ENCODE measurements at places on chromosomes 5 and 9.

DNA sequence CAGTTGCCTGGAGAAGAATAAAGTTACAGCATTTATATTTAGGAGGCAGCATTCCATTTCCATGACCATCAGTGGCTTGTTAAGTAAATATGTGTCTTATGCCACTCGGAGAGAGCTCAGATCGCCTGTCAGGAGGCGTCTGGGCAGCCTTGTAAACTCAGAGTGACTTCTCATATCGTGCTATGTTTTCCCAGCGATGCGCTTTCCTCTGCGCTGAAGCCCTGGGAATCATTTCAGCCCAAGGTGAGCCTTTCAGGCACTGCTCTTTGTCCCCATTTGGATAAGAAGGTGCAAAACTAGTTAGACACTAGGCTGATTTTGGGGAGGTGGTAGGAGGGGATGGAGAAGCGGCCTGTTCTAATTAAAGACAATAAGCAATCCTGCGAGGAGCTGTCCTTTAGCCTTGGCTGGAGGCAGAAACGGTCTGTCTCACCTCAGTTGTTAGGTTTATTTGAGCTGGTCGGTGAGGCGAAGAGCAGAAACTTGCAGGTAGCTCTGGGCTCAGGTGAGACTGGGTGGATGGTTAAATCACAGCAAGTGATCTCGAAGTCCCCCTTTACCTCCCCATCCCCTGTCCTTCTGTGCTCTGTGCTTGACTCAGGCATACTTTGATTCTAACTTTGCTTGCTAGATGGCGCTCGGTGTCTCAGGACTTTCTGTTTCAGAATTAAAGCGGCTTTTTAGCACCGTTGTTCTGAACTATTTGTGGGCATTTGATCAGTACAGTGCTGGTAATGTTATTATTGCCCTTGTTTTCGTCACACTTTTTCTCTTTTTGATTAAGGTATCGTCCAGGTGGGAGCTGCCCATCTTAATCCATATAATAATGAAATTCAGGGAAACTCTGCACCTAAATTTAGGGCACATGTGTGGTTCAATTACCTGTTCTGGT is 24.6 kb downstream of the NR2F1 start:
- no peak for DNase-seq

DNA sequence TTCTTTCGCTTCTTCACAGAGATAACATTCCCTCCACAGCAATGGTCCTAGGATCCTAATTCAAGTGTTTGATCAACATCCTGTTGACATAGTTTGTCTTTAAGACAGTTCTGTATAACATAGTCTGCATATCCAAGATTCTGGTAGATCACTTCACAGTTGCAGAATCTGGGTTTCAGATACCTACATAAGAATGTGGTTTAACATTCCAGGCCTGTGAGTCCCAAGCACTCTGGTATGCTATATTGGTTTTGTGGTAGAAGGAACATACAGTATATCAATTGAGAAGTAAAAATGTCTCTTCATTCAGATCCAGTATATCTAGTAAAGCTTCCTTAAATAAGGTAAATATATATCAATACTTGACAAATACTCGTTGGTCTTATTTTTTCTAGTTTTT is 914.2 kb upstream of the CDH6 start:
- no peak for DNase-seq

- no peak for DNase-seq
Measured at GRCh38 chr5:72559866-72560766, 52.9 kb upstream of the ZNF366 start.

DNA sequence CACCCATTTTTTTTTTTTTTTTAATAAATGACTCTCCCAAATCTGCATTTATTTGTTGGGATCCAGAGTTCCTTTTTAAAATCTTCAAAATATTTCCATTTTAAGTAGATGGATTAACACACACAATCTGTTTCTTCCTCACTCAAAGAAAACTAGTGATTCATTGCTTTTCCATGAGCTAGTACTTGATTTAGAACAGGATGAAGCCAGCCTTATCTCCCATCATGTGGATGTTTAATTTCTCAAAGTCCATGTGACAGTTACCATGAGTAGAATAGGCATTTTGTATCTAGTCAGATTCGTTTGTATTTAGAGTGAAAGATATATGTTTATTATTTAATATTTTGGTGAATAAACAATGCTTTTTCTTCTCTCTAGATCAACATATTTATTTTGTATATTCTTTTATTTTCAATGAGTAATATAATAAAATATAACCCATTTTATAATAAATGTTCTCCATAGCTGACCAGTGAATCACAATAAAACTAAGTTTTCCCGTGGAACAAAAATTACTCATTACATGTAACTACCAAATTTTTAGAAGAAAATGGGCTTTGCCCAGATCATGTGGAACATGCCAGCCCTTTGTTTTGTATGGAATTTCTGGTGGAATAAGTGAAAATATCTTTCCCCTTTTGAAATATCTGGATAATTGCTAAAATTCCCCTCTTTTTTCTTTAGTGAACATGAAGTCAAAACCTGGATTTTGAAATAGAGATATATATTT is 54.9 kb upstream of the RPS23 start:
- no peak for DNase-seq

DNA sequence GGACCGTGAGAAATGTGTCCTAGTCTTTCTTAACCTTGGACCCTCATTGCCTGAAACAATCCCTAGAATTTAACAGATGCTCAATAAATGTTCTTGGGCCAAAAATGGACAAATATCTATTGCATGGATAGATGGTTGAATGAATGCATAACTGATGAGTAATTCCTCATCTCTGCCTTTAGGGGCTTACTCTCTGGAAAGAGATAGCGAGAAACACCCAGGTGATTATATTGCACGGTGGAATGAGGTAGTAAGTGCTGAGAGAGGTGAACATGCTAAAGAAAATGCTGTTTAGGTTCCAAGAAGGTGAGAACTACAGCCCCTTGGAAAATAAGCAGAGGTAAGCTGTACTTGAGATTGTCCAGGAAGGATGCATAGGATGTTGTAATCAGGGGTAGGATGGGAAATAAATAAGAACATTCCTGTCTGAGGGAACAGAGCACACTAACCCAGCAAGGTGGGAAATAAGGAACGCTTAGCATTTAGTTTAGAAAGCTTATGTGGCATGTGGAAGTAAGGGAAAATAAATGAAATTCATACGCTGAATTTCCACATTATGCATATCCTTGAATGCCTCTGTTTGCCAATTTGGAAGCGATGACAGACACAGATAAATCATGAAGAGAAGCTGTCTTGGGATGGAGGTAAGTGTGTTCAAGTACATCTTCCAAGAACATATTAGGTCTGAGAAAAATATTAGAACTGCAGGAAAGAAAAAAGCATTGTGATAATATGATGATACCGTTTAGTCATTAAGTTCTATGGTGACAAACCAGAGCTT is 426.6 kb downstream of the ARHGEF28 start:
- DNase-seq = no peak

GRCh38 chr5:12272389-12272788 is 368.1 kb upstream of the CTNND2 start:
- no peak for DNase-seq

DNA sequence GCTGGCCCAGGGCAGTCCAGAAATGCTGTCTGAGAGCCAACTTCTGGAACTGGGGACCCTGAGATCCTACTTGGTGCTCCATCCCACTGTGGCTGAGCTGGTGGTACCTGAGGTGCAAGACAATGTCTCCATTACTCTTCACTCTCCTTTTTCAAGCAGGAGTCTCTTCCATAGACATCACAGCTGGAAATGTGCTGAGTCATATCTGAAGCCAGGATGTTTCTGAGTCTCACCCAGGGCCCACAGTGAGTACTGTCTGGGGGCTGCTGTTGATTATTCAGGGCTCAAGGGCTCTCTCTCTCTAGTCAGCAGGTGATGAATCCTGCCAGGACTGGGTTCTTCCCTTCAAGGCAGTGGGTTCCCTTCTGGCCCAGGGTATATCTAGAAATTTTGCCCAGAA is 145.2 kb upstream of the TAS2R1 start:
- no peak for DNase-seq

DNA sequence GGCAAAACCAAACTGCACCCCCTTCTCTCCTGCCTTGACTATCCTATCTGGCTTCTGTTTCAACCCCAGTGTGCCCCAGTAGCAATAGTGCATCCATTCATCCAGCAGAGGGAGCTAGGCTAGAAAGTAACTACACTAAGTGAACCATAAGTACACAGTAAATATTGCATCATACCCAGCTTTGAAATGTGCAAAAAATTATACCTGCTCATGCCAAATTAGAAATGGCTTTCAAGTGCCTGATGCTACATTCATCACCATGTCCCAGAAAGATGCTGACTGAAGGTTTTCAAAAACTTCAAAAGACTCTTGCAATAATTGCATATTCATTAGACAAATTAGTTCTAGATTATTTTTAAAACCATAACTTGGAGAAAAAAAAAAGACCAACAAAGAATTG is 153.5 kb downstream of the PRELID2 start:
- DNase-seq = no peak

GRCh38 chr5:7779019-7780005 is 71.6 kb downstream of the CFAP90 start:
- no peak for DNase-seq

GRCh38 chr5:41870627-41871048 is 413 bp upstream of the OXCT1 start:
- no peak for DNase-seq

DNA sequence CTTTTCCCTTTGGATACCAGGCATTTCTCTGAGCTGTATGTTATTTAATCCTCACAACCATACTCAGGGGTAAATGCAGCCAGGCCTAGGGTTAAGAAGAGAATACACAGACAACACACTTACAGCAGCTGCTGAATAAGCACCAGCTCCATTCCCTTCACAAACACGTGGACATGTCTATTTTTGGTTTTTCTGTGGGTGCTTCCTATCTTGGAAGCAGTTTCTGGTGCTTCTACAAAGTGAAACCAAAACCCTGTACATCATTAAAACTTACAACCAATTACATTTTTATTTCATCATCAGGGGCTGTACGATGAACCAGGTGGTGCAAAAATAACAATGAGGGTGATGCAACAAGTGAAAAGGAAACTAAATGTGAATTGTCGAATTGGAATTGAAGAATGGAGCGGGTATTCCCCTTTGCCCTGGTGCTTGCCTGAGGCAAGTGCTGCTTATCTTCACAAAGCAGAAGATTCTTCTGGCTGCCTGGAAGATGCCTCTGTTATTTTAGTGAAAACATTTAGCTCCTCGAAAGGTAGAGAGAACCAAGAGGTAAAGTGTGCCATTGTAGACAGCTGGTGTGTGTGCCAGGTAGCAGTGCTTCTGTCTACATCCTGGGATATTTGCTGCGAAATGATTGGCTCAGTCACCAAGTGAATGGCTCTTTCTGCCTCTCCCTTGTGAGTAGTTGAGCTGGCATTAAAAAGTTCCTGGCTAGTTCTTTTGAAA is 18.6 kb upstream of the IFNB1 start:
- no peak for DNase-seq

DNA sequence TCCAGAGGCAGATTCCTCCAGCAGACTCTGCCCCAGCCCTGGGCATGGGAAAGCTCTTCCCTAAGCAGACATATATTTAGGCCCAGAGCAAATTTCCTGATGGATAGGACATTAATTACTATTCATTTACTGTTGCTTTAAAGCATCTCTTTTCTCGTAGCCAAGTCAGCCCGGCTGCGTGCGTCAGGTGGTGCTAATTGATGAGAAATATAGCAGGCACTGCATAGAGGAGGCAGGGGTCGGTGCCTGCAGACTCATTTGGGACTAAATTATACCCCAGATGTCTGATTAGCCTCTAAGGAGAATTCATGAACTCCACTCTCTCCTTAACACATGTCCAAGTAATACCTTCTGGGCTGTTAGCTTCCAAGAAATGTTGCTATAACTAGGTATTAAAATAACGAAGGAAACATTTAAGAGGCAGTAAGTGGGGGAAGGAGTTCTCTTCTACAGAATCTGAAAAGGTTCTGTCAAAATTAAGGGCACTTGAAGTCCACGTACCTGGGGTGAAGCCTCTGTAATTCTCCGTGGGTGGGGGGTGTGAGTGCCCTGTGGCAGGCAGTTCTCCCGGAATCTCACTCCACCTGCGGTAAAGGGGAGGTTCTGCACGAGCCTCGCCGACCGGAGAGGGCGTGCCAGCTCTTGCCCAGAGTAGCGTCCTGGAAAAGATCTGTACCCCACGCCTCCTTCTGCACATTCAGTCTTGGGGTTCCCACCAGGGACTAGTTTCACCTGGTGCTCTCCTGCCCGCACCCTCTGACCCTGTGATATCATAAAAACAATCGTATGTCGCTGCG is 115.9 kb upstream of the FCN2 start:
- DNase-seq = no peak
